ENCODE measurements at places on chromosomes 4 and X.

GRCh38 chrX:46330513-46330912, 214.7 kb downstream of the ZNF674 start:
- DNase-seq = no peak

- no peak for DNase-seq
Measured at GRCh38 chr4:98508829-98509598, 149.4 kb downstream of the TSPAN5 start.

GRCh38 chr4:8353158-8353669, 83.7 kb downstream of the HTRA3 start:
- no peak for DNase-seq

DNA sequence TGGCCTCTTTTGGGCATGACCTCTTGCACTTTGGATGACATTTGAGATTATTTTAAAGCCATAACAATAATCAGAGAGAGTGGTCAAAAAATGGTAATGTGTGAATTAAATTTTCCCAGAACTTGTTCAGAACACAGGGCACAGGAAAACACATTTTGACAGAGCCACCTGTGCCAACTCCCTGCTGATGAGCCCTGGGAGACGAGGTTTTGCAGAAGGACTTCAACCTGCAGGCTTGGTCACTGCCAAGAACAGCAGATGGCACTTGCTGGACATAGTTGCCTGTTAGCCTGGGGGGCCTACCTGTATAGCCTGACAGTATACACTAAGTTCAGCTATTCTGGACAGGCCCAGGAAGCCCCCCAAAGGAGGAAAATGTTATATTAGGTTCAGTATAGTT, 277.8 kb upstream of the EMCN start:
- DNase-seq = no peak

DNA sequence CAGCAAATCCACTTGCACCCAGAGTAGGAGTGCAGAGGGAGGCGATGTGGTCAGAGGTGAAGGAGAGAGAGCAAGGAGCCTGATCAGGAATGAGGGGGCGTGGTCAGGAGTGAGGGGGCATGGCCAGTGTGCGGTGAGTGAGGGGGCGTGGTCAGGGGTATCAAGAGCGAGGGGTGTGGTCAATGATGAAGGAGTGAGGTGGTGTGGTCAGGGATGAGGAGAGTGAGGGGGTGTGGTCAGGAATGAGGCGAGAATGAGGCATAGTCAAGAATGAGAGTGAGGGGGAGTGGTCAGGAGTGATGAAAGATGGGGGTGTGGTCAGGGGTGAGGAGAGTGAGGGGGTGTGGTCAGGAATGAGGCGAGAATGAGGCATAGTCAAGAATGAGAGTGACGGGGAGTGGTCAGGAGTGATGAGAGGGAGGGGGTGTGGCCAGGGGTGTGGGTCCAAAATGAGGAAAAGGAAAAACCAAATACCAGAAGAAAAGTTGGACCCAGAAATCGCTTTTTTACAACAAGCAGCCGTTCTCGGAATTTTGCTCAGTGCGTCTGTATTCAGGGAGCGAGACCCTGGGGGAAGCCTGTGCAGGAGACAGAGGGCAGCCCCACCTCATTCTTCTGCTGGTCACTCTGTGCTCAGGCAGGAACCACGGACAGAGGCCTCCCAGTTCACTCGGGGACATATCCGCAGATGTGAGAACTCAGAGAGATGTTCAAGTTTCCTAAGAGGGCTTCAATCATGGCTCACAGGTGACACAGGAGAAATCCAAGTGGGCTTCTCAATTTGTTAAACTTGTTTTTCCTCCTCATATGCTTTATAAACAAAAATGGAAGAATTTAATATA, 47.5 kb downstream of the MAGEA1 start:
- no peak for DNase-seq

GRCh38 chrX:120023259-120023658, 54.2 kb downstream of the RHOXF2B start:
- no peak for DNase-seq

DNA sequence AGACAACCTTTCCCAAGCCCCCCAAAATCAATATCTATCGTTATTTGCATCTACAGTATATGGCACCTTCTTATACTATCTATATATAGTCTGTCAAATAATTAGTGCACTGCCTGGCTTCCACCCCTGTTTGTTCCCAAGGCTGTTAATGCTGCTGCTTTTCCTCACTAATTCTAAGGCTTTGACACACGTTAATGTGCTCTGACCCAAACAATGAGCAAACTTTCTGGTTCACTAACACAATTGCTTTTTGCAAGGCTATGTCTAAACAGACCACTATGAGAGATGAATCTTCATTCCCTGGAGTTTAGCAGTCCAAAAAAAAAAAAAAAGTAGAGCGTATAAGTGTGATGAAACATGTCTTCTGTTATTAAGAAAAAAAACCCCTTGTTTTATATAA, 360.9 kb upstream of the AGA start:
- no peak for DNase-seq

GRCh38 chr4:1492651-1493539, 86.7 kb upstream of the NKX1-1 start:
- DNase-seq = no peak

DNA sequence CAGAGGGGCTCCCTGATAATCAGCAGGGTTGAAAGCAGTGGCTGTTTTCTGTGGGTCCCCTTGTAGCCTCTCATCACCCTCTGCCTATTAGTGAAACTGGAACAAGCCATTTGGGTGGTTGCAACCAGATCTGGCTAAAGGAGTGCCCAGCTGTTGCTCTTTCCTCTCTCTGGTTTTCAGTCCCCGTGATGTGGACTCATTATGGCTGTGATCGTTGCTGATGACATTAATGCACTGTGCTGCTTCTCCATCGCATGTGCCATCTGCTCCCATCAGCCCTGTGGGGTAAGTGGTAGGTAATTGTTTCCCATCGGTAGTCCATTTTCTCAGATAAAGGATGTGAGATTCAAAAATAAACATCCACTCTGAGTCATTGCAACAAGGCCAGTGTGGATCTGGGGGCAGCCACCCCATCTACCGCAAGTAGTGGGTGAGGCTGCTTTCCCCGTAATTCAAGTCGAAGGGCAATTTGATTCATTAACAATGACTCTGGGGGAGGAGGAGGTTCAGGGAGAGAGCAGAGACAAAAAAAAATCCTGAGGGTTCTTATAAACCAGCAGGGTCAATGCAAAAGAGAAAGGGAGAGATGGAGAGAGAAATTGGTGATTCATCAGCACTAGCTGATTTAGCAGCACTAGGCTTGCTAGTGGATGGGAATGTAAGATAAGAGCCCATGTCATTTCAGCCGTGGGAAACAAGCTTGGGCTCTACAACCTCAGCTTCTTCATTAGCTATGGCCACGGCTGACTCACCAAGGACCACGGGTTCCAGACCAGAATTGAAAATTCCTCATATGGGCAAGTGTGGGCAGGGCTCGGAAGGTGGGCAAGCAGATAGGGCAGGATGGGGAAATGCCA, 357.8 kb downstream of the MID1IP1 start:
- no peak for DNase-seq

DNA sequence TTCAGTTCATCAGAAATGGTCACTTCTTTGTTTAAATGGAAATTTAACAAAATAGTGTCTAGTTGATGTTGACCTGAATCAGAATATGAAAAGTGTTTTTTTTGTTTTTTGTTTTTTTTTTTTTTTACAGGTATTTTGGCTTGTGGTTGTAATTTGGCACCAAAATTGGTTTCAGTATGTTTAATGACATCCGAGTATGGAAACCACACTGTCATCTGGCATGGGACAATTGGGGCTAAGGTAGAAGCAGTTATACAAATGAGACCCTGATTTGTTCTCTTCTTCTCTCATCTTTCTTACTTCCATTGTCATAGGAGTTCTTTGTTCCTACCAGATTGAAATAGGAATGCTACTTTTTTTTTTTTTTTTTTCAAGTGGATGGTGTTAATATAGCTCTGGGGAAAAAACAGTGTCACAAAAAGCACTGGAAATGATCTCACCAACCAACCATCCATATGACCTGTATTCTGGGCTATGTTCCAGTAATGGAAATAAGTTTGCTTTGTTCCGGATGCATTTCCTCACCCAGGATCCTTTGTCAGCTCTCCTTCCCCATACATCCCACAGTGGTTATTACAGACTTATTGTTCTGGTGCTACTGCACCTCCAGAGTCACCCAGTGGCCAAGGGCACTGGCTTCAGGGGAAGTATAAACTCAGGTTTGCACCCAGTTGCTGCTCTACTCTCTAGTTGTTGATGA, 95.8 kb downstream of the ATXN3L start:
- no peak for DNase-seq

- no peak for DNase-seq
Measured at GRCh38 chr4:93764639-93765246, 63.8 kb upstream of the ATOH1 start.

All from spleen (tissue), 13 donors.